ENCODE measurements at places on chromosomes 7 and 10. TPM values are rescaled to one million over a fixed set of nuclear protein-coding genes. Genes with fewer than 3 reads are reported as not detected.

Gene SHTN1
- 13.1 TPM for total RNA-seq

Gene MYPN
- total RNA-seq = 9.4 TPM

Gene RAB18
- 56.3 TPM for total RNA-seq

Gene FAM25A
- total RNA-seq = 16.3 TPM

Gene CDNF
- total RNA-seq = 3.2 TPM

Gene ZSCAN25
- total RNA-seq = 11.8 TPM

Gene C10orf53
- not detected for total RNA-seq

Gene BET1
- 40.5 TPM for total RNA-seq

Gene EN2
- under 0.01 TPM for total RNA-seq

Gene ADRA2A
- 2.0 TPM for total RNA-seq

Gene RTKN2
- 6.5 TPM for total RNA-seq

Gene SPAM1
- total RNA-seq = not detected

Gene NKX2-3
- not detected for total RNA-seq

Gene TEX36
- not detected for total RNA-seq

Gene MNX1
- not detected for total RNA-seq

Gene ERV3-1
- 75.1 TPM for total RNA-seq

Gene LRIT1
- not detected for total RNA-seq

Gene CRYGN
- not detected for total RNA-seq

Gene AKR1C4
- not detected for total RNA-seq

Gene FAM237B
- total RNA-seq = not detected

Gene ABCF2
- total RNA-seq = 16.7 TPM

Gene LRRC18
- 0.39 TPM for total RNA-seq

Gene KCP
- 1.4 TPM for total RNA-seq
